ENCODE measurements at places on chromosomes 13 and 19.

GRCh38 chr19:15551293-15552004 lies 43.1 kb downstream of the CYP4F22 start:
- DNase-seq: no peak

DNA sequence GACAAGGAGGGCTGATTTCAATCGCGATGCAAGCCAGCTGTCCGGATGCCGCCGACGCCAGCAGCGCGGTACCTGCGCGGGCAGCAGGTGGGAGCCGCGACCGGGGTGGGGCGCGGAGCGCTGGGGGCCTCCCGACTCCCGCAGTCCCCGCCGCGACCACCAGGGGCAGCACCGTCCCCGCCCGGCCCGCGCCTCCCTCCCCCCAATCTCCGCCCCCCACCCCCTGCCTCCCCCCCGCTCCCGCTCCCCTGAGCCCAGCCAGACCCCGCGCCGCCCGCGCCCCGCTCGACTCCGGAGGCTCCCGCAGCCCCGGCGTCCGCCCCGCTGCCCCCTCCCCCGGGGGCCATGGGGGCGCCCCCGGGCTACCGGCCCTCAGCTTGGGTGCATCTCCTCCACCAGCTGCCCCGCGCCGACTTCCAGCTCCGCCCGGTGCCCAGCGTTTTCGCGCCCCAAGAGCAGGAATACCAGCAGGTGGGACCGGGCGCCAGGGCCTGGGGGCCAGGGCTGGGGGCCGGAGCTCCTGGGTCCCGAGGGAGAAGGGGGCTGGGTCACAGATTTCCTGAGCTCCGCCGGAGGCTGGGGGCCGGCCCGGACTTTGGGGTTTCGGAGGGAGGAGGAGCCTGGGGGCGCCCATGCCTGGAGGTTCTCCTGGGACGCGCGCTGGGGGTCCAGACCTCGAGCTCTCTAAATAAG lies at the start of gene TTYH1:
Gene TTYH1, plus strand, starts transcription at position 257 of the 693 bp plus-strand sequence. Its CDS starts 89 bp downstream, at position 346.
- no peak for DNase-seq

DNA sequence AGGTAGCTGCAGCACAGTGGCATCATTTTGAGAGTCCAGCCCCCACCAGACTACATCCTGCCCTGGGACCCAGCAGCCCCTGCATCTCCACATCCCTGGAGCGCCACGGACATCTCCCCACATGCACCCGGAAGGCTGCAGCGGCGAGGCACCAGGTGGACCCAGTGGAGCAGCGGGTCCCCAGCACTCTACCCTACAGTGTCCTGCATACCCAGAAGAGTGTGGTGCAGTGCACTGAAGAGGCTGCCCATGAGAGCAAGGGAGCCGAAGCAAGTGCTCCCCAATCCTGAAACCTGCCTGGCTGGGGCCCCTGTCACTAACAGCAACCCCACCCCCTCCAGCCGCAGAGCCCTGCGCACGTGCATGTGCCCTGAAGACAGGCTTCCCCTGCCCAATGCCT lies 21.3 kb upstream of the SLC7A9 start:
- no peak for DNase-seq

GRCh38 chr13:33624740-33625139 lies 193.2 kb upstream of the RFC3 start:
- DNase-seq: no peak

- DNase-seq: no peak
Observed at GRCh38 chr19:50870417-50871089, 2.7 kb upstream of the KLK2 start.

GRCh38 chr13:95564733-95565291 lies 12.3 kb downstream of the CLDN10 start:
- DNase-seq: peak; percentile 43

Measured in AG10803 (cell line).